ENCODE measurements at places on chromosomes 3 and 15. TPM values are rescaled to one million over a fixed set of nuclear protein-coding genes. Genes with fewer than 3 reads are reported as not detected.

DNA sequence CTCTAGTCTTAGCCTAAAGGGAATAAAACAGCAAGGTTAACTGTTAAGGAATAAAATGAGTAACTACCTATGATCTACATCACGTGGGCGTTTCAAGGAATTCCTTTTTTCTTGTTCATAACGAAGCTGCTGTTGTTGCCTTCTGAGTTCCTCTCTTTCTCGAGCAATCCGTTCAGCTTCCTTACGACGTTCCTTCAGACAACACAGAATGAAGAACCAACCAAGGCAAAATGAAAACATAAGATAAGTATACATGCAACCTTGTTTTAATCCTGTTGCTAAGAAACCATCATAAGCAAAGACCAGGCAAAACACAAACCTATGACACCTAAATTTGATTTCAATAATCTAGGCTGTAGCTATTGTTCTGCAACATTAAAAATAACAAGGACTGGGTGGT lies 44.1 kb downstream of the SLTM start:
- no peak overlapping the region for H3K27ac ChIP-seq
- H3K36me3 ChIP-seq = peaks cover 100% of the 10 kb centered on the region
- DNase-seq = no peak

- DNase-seq = peak; percentile 33
- H3K27ac ChIP-seq = no peak overlapping the region
- no peaks in the 10 kb centered on the region for H3K4me1 ChIP-seq
- no peak overlapping the region for H3K4me3 ChIP-seq
These were observed 27.5 kb upstream of the CFAP161 start for GRCh38 chr15:81106560-81106959.

DNA sequence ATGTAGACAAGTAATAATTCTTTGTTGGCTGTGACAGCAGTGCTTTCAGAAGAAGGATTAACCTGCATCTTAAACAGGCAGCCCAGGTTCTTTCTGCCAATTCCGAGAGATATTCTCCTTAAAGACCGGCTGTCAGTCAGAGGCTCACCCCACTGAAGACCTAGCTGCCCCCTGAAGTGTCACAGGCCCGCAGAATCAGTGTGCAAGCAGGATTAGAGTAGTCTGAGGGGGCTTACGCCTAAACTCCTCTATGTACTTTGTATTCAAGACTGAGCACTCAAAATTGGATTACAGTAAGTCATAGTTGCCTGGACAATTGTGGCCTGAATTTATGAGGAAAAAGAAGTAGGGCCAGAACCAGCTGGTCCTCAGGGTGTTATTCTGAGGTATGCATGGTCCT lies 342.9 kb downstream of the CLSTN2 start:
- no peak overlapping the region for H3K27ac ChIP-seq
- DNase-seq = no peak
- no peaks in the 10 kb centered on the region for H3K27me3 ChIP-seq
- no peaks in the 10 kb centered on the region for H3K36me3 ChIP-seq
- no peaks in the 10 kb centered on the region for H3K4me1 ChIP-seq
- no peak overlapping the region for H3K4me3 ChIP-seq

DNA sequence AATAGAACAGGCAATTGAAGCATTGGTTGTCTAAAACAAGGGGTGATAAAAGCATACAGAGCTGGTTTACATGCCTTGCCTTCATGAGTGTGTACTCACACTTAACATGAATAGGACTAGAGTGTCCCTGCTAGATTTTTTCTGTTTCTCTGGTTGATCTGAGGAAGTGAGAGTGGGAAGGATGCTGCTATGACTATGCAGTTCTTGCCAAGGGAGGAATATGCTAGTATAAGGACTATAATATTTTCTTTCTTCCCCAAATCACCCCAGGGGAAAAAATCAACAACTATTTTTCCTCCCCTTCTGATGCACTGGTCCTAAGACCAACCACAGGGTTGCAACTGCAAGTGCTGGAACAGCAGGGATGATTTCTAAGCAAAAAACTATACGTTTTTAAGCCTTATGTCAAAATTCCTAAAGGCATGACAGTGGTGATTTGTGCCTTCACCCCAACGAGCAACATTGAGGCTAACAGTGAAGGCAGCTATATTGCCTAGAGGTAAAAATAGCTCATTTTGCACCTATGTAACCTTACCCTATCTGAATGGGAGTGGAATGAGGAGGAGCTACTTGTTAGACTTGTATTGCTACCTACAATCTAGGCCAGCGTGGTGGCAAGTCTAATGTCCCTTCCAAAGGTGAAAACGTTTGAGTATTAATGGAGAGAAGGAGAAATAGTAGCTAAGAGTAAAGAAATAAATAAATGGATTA lies 33.5 kb upstream of the USP8 start:
- H3K4me3 ChIP-seq = no peak overlapping the region
- H3K27me3 ChIP-seq = no peaks in the 10 kb centered on the region
- peaks cover 19% of the 10 kb centered on the region for H3K4me1 ChIP-seq
- no peak overlapping the region for H3K27ac ChIP-seq
- H3K36me3 ChIP-seq = no peaks in the 10 kb centered on the region

- DNase-seq = peak; percentile 26
- no peaks in the 10 kb centered on the region for H3K27me3 ChIP-seq
- H3K27ac ChIP-seq = peak overlapping the region; percentile 95
- H3K36me3 ChIP-seq = peaks cover 15% of the 10 kb centered on the region
- peak overlapping the region; percentile 96 for H3K4me3 ChIP-seq
These were observed 400 bp downstream of the RAB43 start for GRCh38 chr3:129121016-129121791.

- H3K4me3 ChIP-seq = no peak overlapping the region
- no peaks in the 10 kb centered on the region for H3K36me3 ChIP-seq
- no peaks in the 10 kb centered on the region for H3K4me1 ChIP-seq
- H3K27ac ChIP-seq = no peak overlapping the region
These were observed 7.6 kb downstream of the MYZAP start for GRCh38 chr15:57599296-57599810.

DNA sequence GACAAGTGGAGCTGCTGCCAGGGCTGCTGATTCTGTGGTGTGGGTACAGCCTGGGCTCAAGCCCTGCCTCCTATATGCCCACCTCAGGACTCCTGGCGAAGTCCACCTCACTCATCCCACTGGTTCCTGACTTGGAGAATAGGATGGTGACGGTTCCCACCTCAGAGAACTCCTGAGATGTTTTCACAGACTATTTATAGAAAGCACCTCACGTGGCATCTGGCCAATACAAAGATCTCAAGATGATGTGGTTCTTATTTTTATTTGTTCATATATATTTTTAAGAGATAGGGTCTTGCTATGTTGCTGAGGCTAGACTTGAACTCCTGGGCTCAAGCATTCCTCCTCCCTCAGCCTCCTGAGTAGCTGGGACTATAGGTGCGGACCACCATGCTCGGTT lies 236.9 kb upstream of the BHLHE40 start:
- peaks cover 4% of the 10 kb centered on the region for H3K36me3 ChIP-seq
- H3K4me1 ChIP-seq = peaks cover 41% of the 10 kb centered on the region
- no peak overlapping the region for H3K4me3 ChIP-seq
- no peak overlapping the region for H3K27ac ChIP-seq
- no peak for DNase-seq

- peaks cover 30% of the 10 kb centered on the region for H3K4me1 ChIP-seq
- H3K27ac ChIP-seq = no peak overlapping the region
- no peak for DNase-seq
- no peaks in the 10 kb centered on the region for H3K36me3 ChIP-seq
- H3K4me3 ChIP-seq = peak overlapping the region; percentile 90
- H3K27me3 ChIP-seq = peaks cover 30% of the 10 kb centered on the region
These were observed 55.4 kb downstream of the CCDC54 start for GRCh38 chr3:107432646-107433045.

DNA sequence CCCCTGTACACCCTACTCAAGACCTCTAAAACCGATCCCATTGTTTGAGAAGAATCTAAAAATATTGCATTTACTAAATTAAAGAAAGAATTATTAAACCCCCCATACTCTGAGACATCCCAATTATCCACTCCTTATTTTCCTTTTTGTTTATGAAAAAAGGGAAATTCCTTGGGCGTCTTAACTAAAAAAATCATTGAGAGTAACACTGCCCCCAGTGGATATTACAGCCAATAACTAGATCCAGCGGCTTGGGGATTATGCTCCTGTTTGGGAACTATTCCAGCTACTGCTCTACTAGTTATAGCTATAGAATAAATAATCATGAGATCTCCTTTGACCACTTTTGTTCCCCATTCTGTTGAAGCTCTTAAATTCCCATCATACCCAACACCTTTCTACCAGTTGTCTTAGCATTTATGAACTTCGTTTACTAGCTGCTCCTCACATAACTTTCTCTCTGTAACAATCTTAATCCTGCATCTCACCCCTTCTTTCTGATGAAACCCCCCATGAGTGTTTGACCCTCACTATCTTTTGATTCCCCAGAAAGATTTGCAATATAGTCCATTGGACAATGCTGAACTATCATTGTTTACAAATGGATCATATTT lies 12.7 kb upstream of the CFAP91 start:
- H3K4me1 ChIP-seq = no peaks in the 10 kb centered on the region
- H3K27me3 ChIP-seq = no peaks in the 10 kb centered on the region
- no peak overlapping the region for H3K27ac ChIP-seq
- no peak overlapping the region for H3K4me3 ChIP-seq
- no peaks in the 10 kb centered on the region for H3K36me3 ChIP-seq

DNA sequence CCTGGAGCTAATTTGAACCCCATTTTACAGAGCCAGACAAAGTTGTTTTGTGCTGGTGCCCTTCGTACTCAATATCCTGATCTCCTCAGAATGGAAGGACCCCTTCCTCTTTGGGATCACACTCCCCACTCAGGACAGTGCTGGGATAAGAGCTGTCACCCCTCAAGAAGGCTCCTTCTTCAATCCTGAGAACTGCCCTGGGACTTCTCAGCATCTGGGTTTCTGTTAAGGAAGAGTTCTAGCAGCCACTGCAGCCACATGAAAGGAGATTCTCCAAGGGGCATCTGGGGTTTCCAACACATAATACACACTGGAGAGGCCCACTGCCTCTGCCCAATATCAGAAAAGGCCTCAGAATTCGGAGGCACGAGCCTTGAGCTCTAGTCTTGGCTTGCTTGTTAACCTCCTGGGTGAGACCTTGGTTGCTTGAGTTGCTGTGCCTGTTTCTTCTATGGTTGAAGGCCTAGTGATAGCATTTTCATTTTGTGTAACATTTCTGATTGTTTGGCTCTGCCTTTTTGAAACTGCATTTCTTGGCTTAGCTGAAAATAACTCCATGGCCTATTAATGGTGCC lies 78.8 kb upstream of the NMNAT3 start:
- no peak for DNase-seq
- no peaks in the 10 kb centered on the region for H3K27me3 ChIP-seq
- no peak overlapping the region for H3K4me3 ChIP-seq
- H3K36me3 ChIP-seq = no peaks in the 10 kb centered on the region
- no peak overlapping the region for H3K27ac ChIP-seq

DNA sequence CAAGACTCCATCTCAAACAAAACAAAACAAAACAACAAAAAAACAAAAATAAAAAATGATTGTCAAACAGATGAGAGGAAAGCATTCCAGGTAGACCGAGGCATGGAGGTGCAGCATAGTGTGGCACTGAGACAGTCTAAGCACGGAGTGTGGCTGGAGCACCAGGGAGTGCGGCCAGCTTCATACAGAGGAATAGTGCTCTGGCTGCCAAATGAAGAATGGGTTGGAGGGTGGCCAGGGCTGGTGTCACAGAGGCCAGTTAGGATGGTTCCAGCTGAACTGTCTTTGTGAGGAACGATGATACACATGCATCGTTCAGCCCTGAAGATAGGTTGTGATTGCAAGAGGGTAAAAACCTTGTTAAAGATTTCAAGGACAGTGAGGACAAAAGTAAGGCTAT lies 28.3 kb downstream of the MITF start:
- no peak overlapping the region for H3K4me3 ChIP-seq
- H3K4me1 ChIP-seq = peaks cover 35% of the 10 kb centered on the region
- no peaks in the 10 kb centered on the region for H3K36me3 ChIP-seq
- DNase-seq = no peak

DNA sequence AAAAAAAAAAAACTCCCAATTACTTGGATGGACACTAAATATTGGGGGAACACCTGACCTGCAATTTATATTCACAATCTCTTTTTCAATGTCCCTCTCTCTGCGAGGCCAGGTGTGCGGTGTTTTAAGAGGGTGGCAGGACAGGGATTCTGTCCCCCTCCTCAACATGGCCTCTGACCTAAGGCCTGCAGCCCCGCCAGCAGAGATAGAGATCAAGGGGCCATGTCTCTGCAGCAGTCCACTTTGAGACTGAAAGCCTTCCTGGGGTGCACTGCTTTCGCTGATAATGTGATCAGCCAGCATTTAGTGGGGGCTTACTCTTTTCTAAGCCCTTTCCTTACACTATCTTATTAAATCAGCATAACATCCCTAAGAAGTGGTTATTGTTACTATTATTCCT lies 419.9 kb downstream of the OCA2 start:
- H3K4me3 ChIP-seq = no peak overlapping the region
- no peaks in the 10 kb centered on the region for H3K27me3 ChIP-seq
- H3K36me3 ChIP-seq = no peaks in the 10 kb centered on the region
- H3K27ac ChIP-seq = no peak overlapping the region
- DNase-seq = no peak
- no peaks in the 10 kb centered on the region for H3K4me1 ChIP-seq

- no peaks in the 10 kb centered on the region for H3K36me3 ChIP-seq
- no peaks in the 10 kb centered on the region for H3K27me3 ChIP-seq
- H3K4me3 ChIP-seq = no peak overlapping the region
- no peak overlapping the region for H3K27ac ChIP-seq
- no peak for DNase-seq
These were observed 114.9 kb upstream of the MLF1 start for GRCh38 chr3:158456114-158456513.

GRCh38 chr15:74333093-74333492 lies 34.4 kb downstream of the CYP11A1 start:
- H3K36me3 ChIP-seq = no peaks in the 10 kb centered on the region
- H3K4me3 ChIP-seq = no peak overlapping the region
- no peaks in the 10 kb centered on the region for H3K27me3 ChIP-seq

DNA sequence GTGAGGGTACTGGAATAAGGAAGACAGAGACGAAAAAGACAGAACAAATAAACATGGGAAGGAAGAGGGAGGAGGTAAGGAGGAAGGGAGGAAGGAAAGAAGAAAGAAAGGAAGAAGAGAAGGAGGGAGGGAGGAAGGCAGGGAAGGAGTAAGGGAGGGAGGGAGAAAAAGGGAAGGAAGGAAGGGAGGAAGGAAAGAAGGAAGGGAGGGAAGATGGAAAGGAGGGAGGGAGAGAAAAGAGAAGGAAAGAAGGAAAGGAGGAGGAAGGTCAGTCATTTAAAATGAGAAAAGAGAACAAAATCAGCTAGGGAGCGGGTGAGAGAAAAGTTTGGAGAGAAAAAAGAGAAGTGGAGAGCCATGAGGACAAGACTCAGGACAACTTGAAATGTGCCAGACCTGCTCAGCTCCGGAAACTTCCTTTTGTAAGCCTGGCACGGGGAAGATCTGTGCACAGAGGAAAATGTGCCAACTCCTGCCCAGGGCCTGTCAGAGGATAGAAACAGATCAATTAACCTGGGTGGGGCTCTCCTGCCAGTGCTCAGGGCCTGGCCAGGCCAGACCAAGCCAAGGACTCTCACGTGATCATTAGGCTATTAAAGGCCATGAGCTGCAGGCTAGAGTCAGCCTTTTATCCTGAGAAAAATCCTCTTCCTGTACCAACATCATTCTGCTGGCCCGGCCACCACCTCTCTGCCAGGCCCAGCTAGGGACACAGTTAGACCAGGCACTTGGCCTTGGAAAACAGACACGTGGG lies 50.1 kb upstream of the BCL6 start:
- no peaks in the 10 kb centered on the region for H3K27me3 ChIP-seq
- DNase-seq = no peak
- H3K27ac ChIP-seq = no peak overlapping the region
- no peak overlapping the region for H3K4me3 ChIP-seq
- H3K36me3 ChIP-seq = no peaks in the 10 kb centered on the region
- peaks cover 14% of the 10 kb centered on the region for H3K4me1 ChIP-seq

The DUOXA2 gene
- polyA plus RNA-seq = not detected

The SPINK8 gene
- polyA plus RNA-seq = not detected

The SSUH2 gene
- 0.03 TPM for polyA plus RNA-seq

The GNAT1 gene
- not detected for polyA plus RNA-seq

The SEMA3G gene
- polyA plus RNA-seq = not detected
